AG10803 (cell line): ENCODE measurements at places on chromosomes 2 and 18.

DNA sequence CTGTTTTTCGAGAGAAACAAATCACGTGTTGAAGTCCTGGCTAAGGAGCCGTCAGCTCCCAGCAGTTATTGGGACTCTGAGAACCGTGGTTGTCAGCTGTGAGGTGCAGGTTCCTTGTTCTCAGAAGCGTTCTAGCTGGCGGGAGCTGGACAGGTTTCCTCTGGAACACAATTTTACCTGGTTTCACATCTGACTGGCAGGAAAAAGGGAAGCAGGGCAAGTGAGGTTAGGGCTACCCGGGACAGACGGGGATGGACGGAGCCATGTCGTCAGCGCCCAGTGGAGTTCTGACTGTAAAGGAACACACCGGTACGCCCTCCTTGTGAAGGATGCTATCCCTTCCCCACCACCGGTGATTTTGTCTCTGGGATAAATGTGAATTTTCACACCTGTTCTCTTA is 26.1 kb downstream of the ITGB1BP1 start:
- DNase-seq: no peak

DNA sequence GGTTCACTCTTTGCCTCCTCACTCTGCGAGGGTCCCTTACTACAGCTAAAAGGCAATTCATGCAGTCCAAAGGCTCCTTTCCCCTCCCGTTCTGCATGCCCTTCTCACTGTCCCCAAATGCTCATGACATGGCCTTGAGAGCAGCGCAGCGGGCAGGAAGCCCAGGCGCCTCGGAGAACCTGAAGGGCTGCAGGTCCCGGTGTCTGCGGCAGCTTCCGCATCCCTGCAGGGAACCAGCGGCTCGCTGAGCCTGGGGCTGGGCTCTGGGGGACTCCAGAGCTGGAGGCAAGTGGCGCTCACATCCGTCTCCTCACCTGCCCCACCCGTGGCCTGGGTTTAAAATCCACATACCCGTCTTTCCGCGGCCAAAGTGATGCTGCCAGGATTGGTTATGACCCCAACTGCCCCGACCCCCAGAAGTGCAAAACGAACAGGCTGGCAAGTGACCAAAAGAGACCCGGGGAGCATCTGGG is 462 bp upstream of the CIDEA start:
- DNase-seq: no peak

DNA sequence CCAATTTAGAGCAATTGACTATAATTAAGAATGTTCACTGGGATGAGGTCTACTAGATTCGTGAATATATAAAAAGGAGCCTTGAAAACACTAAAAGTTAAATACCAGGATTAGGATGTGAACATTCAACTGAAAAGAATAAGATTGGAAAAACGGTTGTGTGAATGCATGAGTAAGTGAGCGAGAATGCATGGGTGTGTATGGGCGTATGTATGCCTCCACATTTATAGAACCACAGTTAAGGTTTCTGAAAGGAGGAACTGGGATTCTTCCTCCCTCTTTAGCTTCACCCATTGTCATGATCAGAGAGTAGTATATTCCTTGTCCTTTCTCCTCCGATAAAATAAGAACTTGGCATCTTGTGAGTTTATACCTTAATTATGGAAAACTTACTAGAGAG is 151.1 kb upstream of the UBE2E3 start:
- no peak for DNase-seq

GRCh38 chr2:149101818-149102217 is 63.3 kb downstream of the LYPD6B start:
- no peak for DNase-seq

DNA sequence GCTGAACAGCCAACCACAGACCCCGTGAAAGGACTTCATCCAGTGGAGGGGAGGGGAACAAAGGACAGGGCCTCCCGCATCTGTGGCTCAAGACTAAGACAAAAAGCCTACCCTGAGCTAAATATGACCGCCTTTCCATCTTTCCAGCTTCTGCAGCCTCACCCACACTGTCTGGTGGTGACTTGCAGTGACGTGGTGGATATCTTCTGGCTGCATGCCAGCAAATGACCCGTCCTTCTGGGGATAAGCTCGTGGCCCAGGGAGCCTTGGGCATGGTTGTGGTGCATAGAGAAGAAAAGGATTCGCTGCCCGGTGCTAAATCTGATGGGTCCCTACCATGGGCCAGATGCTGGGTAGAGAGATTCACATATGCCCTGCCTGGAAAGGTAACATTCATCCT is 8.7 kb upstream of the NGEF start:
- no peak for DNase-seq

GRCh38 chr2:179174240-179174639 is 90.4 kb downstream of the SESTD1 start:
- no peak for DNase-seq

DNA sequence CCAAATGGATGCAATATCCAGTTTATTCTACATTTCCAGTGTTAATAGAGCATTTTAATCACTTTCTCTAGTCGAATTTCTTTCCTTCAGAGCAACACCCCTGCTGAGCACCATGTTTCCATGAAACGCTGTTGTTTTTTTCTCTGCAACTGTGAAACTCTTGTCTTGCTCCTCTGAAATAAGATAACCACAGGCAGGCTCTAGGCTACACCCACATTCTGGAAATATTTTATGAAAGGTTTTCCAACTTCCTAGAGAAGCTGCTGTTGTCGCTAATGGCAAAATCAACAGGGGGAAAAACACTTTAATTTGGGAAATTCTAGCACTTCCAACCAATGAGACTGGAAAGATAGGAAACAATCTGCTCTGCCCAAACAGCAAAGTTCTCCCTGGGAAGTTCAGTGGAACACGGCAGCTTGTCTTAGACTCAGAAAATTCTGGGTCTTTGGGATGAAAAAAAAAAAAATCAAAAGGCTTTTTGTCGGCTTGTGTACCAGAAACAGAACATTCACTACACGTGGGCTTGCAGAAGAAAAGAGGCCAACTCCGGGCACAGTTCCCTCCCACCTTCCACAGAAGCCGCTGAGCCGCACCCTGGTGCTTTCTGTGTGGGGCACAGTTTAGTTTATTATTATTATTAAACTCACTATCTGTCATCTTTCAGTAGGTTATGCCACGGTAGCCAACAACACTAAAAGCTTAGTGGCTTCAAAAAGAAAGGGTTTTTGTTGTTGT is 98.7 kb downstream of the MMADHC start:
- peak; percentile 13 for DNase-seq

DNA sequence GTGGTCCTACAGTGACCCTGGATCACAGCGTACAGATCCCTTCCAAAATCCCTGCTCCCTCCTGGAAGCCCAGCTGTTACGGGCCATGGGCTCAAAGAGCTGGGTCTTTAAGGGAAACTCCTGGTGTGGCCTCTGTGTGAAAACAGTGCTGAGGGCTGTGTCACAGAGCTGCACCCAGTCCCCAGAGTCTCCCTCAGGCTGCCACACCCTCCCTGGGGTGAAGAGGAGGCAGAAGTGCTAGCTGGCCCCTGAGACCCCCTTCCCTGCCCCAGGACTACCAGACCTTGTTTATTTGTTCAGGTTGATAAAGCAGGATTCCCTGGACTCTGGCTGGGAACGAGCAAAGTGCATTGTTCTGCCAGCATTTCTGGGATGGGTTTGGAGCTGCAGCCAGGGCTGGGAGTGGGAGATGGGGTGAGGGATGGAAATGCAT is 7.7 kb downstream of the ATOH8 start:
- DNase-seq: no peak
